ENCODE measurements at places on chromosomes 16 and 17.

DNA sequence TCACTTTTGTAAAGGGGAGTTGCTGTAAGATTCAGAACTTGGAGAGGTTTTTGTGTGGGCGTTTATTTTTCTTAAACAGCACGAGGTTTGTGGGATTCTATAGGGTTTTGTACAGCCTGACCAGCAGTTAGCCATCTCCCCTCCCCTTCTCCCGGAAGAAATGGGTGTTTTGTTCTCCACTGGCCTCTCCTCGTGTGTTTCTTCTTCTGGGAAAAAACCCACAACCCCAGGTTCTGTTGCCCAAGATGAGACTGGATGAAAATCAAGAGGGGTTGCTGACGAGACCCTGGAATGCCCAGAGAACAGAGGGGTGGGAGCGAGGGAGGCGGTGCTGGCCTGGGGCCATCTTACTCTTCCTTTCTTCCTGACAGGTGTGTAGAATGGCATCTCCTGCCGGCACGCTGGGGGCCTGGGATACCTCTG lies 186.1 kb downstream of the MSI2 start:
- no peak for DNase-seq

- DNase-seq = no peak
These were observed 16.2 kb upstream of the KPNA2 start for GRCh38 chr17:68019336-68019674.

DNA sequence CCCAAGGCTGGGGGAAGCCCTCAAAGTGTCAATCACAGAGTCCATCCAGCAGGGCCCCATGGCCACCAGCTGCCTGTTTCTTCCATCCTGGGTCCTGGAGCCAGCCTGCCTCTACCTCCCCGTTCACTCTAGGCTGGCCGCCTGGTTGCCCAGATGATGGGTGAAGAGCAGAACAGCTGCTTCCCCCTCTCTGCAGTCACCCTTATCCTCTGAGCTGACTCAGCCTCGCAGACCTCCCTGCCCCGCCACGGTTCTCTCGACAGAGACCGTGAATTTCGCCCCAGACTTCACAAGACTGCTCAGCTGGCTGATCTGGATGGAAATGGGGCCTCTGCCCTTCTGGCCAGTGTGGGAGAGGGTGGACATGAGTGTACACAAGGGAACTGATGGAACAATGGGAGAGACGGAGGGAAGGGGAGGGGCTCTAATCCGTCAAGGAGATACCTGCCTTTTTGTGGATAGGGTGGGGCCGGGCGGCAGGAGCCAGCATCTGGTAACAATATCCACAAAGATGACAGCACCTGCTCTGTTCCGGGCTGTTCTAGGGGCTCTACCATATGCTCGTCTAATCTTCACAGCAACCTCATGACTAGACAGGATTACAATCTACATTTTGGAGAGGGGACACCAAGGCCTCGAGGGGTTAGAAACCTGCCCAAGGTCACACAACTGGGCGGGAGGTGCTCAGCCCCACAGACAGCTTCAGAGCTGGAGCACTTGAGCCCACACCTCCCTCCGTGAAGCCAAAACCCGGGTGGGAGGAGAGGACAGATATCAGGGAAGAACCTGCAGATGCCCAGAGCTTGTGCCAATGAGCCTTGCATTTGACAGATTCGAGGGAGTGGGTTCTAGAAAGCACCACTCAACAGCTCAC lies 136.0 kb downstream of the SDK2 start:
- no peak for DNase-seq

DNA sequence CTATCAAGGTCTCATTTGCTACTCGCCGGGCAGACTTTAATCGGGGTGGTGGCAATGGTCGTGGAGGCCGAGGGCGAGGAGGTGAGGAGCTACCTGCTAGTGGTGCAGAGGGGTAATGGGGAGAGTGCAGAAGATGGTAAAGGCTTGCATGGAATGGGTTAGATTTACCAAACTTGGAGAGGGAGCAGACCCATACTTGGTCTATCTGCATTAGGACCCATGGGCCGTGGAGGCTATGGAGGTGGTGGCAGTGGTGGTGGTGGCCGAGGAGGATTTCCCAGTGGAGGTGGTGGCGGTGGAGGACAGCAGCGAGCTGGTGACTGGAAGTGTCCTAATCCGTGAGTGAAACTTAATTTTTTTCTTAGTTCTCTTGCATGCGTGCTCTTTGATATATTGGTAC lies 10.1 kb downstream of the FUS start:
- DNase-seq = no peak

GRCh38 chr16:58661199-58661830 lies 23.3 kb downstream of the SLC38A7 start:
- peak; percentile 80 for DNase-seq

DNA sequence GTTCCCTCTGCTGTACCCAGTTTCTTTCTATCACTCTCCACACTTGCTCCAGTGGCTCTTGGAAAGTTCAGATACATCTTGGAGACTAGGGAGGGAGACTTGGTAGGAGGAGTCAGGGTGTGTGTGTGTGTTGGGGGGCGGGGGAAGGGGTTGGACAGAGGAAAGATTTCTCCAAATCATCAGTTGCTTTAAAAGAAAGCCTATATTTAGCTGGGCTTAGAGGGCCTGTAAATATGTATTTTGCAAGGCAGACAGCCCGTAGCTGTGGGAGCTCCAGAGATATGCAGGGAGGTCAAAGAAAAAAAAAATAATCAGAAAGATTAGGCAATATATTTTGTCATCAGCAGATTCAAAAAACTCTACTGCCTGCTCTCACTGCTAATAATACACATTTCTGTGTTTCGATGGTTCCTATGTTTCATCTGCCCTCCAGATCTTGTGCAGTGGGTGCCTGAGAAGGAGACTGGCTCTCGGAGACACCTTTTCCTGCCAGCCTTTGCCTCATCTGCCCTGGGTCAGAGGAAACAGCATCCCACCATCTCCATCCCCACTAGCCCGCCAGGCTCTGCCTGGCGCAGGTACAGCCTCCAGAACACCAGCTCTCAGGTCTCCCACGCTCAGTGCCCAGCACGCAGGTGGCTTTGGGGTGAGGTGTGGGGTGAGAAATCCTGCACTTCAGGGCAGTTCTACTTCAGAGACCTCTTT lies 4.8 kb upstream of the PPP1R9B start:
- no peak for DNase-seq

DNA sequence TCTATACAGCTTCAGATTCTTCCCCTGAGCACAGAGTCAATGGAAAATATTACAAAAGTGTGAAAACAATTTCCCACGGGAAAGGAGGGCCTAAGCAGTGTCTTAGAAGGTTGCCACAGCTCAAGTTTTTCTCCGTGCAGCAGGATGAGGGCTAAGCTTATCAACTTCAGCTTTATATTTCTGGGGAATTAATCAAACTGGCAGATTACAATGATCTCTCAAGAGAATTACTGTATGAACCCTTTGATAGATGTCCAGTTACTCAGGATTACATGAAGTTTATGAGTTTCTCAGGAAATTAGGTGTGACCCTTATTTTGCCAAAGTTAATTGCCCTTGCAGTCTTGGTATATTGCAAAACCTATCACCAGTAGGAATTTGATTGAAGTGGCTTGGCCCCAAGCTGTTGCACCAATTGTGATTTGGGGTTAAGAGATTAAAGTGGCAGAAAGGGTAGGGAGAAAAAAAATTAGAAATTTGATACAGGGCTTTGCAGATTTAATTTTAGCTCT lies 298.4 kb downstream of the MAP2K6 start:
- no peak for DNase-seq

DNA sequence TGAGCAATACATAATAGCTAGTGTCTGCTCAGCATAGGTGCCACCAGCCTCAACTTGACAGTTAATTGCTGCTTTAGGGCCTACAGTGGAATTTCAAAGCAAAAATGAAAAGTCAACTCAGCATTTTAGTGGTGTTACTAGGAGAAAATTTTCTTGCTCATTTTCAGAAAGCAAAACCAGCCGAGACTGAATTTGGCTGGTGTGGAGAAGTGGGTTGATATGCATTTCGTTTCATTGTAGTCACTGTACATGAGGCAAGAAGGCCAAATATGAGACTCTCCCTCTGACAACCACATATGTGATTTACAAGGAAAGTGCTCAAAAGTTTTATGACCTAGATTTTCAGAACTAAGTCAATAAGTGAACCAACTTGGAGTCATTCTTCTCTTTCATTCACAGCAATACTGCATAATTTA lies 54.0 kb downstream of the DUSP14 start:
- no peak for DNase-seq

DNA sequence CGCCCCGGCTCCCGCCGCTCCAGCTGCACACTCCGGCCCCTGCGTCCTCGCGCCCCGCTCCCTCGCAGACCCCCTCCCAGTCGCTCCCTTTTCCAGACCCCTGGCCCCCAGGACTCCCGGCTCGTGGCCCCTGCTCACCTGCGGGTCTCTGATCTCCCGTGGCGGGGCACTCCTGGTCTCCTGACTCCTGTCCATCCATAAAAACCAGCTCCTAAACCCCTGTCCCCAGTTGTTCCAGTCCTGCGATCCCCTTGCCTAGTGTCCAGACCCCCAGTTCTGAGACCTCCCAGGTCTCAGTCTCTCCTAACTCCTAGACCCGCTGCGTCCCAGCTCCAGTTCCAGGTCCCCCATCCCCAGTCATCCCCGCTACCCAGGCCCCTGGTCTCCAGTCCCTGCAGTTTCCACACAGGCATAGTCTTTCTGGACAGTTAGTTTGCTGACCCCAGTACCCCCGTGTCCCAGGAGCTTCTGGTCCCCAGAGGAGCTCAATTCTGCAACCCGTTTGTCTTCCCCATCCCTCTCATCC lies 379 bp downstream of the SNX29 start:
- DNase-seq = no peak

DNA sequence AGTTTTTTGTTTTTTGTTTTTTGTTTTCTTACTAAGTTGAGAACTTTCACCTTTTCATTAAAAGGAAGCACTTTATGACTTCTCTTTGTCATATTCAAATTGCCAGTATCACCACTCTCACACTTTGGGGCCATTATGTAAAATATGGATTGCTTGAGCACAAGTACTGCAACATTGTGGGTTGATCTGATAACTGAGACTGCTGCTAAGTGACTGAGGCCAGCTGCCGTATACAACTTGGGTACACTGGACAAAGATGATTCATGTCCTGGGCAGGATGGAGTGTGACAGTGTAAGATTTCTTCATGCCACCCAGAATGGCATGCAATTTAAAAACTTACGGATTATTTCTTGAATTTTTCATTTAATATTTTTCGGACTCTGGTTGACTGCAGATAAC lies 7.8 kb downstream of the TTC19 start:
- no peak for DNase-seq

DNA sequence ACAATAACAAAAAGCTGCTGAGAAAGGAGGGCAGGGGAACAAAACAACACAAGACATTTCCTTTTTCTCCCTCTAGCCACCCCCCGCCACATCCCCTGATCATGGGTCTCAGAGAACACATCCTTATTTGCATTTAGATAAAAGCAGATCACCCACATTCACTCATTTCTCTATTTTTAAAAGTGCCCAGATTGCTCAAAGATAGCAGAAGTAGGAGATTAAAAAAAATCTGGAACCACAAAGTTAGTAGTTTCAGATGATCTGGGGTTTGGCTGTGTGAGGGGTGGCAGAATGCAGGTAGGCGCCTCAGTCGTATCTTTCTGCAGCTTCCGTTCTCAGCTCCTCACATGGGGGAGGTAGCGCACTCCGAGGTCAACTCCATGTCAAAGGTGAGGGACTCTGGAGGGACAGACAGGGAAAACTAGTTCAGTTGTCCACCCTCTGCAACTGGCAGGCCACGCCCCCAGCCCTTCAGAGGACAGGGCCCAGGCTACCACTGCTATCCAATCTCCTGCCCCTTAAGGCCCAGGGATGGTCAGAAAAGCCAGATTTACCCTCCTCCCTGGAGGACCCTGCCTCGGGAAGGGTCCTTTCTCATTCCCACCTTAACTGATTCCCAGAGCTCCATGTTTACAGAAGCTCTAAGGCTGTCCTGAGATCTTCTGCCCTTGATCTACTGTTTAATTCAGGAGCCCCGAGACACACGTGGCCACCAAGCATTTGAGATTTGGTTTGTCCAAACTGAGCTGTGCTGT lies 27.3 kb downstream of the STAT5A start:
- no peak for DNase-seq

DNA sequence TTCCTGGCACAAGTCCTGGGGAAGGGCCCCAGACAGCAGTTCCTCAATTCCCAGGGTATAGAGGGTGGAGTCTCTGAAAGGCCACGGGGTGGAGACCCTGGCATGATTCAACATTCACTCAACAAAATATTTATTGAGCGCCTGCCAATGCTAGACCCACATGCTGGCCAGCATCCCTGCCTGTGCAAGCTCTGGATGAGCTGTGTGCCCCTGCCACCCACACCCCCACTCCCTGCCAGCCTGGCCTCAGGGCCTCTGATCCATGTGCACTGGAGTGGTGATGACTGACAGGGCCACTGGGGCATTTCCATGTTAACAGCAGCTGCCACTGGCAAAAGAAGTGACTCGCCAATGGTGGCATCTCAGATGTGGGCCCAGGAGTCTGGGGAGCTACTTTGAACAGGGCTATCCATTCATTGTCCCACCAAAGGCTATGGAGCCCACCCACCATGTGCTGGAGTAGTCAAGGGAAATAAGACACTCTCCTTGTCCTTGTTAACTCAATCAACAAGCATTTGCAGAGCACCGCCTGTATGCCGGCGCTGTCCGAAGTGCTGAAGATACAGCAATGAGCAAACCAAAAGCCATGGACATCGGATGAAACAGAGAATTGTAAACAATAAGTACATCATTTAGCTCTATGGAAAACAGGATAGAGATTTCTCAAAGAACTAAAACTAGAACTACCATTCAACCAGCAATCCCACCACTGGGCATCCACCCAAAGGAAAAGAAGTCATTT lies 3.0 kb upstream of the PRSS22 start:
- DNase-seq = peak; percentile 2

DNA sequence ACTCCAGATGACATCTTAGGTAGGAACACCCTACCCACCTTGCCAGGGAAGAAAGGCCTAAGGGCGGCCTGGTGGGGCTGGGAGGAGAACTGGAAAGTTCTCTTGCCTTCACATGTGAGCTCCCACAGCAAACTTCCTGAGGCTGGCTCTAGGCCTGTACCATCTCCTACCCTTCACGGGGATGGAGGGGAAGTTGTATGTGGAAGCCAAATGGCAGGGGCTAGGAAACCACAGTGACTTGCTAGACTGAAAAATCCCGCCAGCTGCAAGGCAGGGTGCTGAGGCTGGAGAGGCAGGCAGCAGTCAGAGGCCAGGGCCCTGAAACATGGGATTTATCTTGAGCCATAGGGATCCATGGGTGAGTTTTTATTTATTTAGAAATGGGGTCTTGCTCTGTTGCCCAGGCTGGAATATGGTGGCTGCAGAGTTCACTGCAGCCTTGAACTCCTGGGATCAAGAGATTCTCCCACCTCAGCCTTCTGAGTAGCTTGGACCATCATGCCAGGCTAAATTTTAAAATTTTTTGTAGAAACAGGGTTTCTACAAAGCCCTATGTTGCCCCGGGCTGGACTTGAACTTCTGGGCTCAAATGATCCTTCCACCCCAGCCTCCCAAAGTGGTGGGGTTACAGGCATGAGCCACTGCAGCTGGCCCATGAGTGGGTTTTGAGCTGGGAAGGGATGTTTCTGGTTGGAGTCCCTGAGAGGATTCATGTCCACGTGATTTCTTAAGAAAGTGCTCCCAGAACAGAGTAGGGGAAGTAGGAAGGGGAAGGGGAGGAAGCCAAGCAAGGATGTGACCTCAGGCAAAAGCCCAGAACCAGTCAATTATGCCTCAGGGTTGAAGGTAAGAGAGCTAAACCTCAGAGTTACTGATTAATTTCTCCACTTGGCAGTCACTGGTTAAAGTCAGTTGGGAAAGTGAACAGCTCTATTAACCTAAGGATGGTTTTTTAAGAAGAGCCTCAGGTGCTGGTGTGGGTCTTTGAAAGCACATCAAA lies 4.0 kb upstream of the KAT8 start:
- peak; percentile 75 for DNase-seq

GRCh38 chr17:39675390-39676082 lies 7.3 kb downstream of the PNMT start:
- DNase-seq = no peak

Data from AML-193 (cell line).